ENCODE measurements at places on chromosomes 5 and 9.

- no peak for DNase-seq
Observed at GRCh38 chr9:88965473-88965872, 25.8 kb upstream of the S1PR3 start.

- DNase-seq: no peak
Observed at GRCh38 chr9:128987805-128988204, 40.3 kb downstream of the NUP188 start.

DNA sequence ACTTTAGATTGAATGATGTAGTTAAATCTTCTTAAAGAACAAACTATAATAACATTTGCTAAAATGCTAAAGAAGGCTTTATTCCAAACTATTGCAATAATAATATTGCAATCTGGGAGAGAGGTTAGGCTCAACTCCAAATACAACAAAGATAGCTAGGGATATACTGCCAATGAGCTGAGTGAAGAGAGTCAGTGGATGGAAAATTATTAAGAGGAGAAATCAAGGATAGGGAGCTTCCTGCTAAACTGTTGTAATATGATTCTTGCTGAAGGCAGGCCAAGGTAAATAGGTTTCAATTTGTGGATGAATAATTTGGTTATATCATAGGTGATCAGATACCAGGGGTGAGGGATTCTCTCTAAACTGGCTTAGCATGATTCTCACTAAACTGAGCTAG is 1651.5 kb downstream of the EFNA5 start:
- DNase-seq: no peak

DNA sequence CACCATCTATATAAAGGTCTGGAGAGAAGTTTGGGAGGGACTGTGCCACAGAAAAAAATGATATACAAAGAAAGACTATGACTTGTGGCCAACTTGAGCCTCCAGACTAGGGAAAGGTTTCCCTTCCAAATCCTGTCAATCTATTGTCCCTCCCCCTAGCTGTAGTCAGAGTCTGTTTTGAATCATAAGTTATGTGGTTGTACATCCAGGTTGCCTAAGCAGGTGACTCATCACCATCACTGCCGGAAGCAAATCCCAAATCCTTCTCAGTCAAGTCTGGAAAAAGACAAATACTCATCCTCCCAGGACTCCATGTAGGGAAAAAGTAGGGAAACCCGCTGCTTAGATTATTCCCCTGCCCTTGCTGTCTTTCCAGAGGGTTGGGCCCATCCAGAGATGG is 235.7 kb downstream of the CDK5RAP2 start:
- no peak for DNase-seq

DNA sequence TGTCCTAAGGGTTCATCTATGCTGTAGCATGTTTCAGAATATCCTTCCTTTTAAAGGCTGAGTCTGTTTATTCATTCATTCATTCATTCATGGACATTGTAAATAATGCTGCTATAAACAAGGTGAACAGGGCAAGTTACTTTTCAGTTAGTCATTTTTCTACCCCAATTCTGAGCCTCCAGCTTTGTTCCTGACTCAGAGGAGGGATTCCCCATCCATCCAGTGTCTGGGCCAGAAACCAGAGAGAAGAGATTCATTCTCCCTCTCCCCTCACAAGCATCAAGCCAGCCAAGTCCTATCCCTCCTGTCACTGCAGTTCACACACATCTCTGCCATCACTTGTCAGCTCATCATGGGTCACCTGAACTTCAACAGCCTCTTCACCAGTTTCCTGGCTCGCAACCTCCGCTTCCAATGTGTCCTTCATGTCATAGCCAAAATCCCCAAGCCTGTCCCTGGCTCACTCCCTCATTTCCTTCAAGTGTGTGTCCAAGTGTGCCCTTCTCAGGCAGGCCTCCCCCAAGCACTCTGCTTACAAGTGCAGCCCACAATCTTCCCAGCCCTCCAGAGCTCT is 203.0 kb downstream of the TTLL11 start:
- DNase-seq: no peak

Data from activated CD8-positive, alpha-beta memory T cell treated with anti-CD3 and anti-CD28 coated beads for 4 hours (primary cell).